ENCODE measurements at places on chromosomes 2 and 18. TPM values are rescaled to one million over a fixed set of nuclear protein-coding genes. Genes with fewer than 3 reads are reported as not detected.

RSAD2 gene
- 1.0 TPM for total RNA-seq

TACR1 gene
- total RNA-seq = 0.11 TPM

PPP1R1C gene
- total RNA-seq = 2.2 TPM

NOSTRIN gene
- total RNA-seq = 1.5 TPM

MOGAT1 gene
- total RNA-seq = not detected

SIX3 gene
- total RNA-seq = not detected

HOXD1 gene
- not detected for total RNA-seq

TDRD15 gene
- total RNA-seq = under 0.01 TPM

MARCHF4 gene
- 0.52 TPM for total RNA-seq

LYPD6B gene
- total RNA-seq = 2.4 TPM

FAM237A gene
- total RNA-seq = not detected

SKA1 gene
- 10.7 TPM for total RNA-seq

ZNF236 gene
- 14.2 TPM for total RNA-seq

ANTXR1 gene
- total RNA-seq = 403 TPM

TBR1 gene
- under 0.01 TPM for total RNA-seq

KIF1A gene
- under 0.01 TPM for total RNA-seq
